ENCODE measurements at places on chromosomes 7 and 10. TPM values are rescaled to one million over a fixed set of nuclear protein-coding genes. Genes with fewer than 3 reads are reported as not detected.
A peak's percentile ranks its signal among the peaks of the same experiment; 100 is the strongest.

DNA sequence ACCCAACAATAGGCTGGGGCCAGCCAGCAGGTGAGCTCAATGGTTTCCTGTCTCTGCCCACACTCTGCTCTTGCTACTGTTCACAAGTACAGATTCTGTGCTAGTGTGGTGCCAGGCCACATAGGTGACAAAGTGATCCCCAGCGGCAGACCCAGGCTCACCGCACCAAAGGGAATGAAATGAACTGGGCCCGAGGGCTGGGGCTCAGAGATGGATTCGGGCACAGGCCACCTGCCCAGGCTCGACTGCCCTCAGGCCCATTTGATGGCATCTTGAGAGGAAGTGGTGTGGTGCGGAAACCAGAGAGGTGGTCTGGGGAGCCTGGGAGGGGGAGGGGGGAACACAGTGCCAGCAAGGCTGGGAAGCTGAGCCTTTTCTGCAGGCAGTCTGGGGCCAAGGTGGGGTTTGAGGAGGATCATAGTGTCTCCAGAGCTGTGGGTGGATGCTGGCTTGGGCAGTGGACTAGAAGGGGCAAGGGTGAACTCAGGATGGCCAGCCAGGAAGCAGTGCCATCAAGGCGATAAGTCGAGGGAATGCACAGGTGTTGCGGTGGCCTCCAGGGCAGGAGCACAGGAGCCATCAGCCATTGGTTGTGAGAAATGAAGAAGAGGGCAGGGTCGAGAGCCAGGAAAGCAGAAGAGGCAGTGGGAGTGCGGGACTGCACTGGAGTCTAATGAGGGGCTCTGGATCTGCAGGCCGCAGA lies 85.2 kb downstream of the ARHGAP22 start:
- H3K4me3 ChIP-seq = no peak overlapping the region
- H3K27ac ChIP-seq = no peak overlapping the region
- no peaks in the 10 kb centered on the region for H3K36me3 ChIP-seq

- H3K4me3 ChIP-seq = no peak overlapping the region
- no peaks in the 10 kb centered on the region for H3K36me3 ChIP-seq
- H3K4me1 ChIP-seq = no peaks in the 10 kb centered on the region
- no peak overlapping the region for H3K27ac ChIP-seq
- no peaks in the 10 kb centered on the region for H3K27me3 ChIP-seq
These were observed 216.2 kb downstream of the SEMA3D start for GRCh38 chr7:84970670-84971069.

Gene CABCOCO1
- total RNA-seq = 0.14 TPM

GRCh38 chr7:113774182-113774807 lies 144.5 kb downstream of the PPP1R3A start:
- no peak overlapping the region for H3K27ac ChIP-seq
- no peaks in the 10 kb centered on the region for H3K27me3 ChIP-seq
- H3K4me3 ChIP-seq = no peak overlapping the region
- DNase-seq = no peak

Gene SNX10
- total RNA-seq = 15.9 TPM

Gene ZPBP
- total RNA-seq = 0.14 TPM

GRCh38 chr10:100265821-100266485 lies 1.5 kb downstream of the CWF19L1 start:
- peaks cover 12% of the 10 kb centered on the region for H3K4me1 ChIP-seq
- H3K36me3 ChIP-seq = peaks cover 3% of the 10 kb centered on the region
- H3K27ac ChIP-seq = no peak overlapping the region
- no peaks in the 10 kb centered on the region for H3K27me3 ChIP-seq
- peak overlapping the region; percentile 100 for H3K4me3 ChIP-seq
